ENCODE measurements at places on chromosomes 16 and 17.

DNA sequence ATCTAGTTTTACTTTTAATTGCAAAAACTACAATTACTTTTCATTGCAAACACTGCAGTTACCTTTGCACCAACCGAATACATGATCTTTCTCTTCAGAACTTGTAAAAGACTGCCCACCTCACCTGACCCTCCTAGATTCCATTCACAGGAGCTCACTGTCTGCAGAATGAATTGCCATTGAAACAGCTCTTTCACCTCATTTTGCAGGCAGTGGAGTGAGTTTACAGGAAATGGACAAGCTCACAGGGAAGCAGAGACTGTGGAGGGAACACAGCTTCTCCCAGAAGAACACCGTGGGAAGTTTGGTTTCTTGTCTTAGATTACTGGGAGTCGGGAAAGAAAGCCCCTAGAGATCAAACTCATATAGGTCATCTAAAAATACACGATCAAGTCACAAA, 439.7 kb upstream of the RBFOX1 start:
- no peak for DNase-seq

DNA sequence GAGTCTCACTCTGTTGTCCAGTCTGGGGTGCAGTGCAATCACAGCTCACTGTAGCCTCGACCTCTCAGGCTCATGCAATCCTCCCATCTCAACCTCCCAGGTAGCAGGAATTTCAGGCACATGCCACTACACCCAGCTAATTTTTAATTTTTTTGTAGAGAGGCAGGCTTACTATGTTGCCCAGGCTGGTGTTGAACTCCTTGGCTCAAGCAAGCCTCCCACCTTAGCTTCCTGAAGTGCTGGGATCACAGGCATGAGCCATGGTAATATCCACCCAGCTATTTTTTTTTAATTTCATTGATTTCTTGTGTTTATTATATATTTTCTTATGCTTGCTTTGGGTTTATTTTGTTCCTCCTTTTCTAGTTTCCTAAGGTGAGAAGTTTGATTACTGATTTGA, 33.9 kb upstream of the NACA2 start:
- DNase-seq: no peak

- no peak for DNase-seq
Observed at GRCh38 chr16:84641643-84642358, 6.5 kb upstream of the KLHL36 start.

DNA sequence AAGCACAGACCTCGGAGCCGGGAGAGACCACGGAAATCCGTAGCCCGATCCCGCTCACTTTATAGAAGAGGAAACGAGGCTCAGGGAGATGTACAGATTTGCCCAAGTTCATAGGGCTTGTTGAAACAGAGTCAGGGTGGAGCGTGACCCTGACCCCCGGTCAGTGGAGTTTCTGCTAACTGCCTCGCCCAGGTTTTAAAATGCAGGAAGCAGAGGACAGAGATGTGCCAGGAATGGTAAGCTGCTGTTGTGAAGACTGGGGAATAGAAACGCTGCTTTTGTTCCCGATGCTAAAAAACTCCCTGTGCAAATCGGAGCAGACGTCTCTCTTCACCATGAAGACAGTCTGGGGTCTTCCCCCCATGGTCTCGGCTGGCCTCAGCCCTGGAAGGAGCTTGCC, 403.0 kb downstream of the SEC14L1 start:
- no peak for DNase-seq

- no peak for DNase-seq
Observed at GRCh38 chr17:30421592-30421991, 42.9 kb downstream of the CPD start.

DNA sequence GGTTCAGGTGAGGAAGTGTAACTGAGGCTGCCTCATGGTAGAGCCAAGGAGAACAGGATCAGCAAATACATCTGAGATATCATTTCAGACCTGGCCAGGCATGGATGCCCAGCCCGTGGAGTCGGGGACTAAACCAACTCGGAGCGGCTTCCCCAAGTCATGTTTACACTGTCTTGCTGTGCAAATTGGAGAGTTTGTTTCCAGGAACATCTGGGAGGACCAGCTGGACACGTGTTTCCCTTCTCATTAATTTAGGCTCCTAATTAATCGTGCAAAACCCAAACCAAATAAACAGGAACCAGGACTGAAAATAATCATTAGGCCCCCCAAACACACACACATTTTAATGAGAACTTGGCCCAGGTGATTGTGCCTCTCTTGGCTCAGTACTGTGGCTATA, 70.9 kb upstream of the SALL1 start:
- DNase-seq: no peak

DNA sequence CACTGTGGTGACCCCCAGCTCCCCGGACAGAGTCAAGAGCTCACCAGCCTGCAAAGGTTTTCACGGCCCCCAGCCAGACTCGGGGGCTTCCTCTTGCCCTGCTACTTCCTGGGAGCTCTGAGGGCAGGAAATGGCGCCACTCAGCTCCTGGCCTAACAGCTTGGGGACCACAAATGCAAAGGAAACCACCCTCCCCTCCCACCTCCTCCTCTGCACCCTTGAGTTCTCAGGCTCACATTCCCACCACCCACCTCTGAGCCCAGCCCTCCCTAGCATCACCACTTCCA, 375 bp upstream of the SPN start:
- DNase-seq: no peak

GRCh38 chr17:7508145-7508544, 24.0 kb downstream of the POLR2A start:
- DNase-seq: no peak

DNA sequence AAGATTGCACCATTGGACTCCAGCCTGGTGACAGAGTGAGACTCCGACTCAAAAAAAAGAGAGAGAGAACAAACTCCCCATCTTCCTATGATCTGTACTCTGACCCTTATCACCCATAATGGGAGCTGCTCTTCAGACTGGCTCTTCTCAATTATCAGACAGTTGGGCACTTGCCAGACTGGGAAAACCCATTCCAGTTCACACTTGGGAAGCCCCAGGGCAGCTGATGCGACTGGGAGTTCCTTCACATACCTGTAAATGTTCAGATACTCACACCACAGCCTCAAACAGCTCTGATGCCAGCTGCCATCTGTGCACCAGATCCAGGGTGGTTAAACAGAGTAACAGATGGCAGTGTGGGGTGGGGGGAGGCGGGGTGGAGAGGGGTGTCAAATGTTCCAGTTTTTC, 23.8 kb upstream of the TMEM101 start:
- no peak for DNase-seq

DNA sequence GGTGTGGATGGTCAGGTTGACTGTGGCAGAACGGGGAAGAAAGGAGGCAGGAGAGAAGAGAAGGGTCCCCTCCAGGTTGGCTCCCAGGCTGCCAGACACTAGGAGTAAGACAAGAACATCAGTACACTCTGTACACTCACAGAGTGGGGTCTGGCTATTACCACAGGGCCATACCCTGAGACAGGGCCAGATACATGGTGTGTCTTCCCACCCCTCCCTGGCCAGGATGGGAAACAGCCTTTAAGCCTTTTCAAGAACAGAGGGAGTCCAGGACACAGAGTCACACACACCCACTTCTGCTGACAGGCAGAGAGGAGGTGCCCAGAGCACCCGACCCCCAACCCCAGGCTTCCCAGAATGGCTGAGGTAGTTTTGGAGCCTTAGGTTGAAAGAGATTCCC, 99.4 kb downstream of the LITAF start:
- no peak for DNase-seq

- DNase-seq: no peak
Observed at GRCh38 chr17:7204336-7204735, 15.3 kb downstream of the DLG4 start.

DNA sequence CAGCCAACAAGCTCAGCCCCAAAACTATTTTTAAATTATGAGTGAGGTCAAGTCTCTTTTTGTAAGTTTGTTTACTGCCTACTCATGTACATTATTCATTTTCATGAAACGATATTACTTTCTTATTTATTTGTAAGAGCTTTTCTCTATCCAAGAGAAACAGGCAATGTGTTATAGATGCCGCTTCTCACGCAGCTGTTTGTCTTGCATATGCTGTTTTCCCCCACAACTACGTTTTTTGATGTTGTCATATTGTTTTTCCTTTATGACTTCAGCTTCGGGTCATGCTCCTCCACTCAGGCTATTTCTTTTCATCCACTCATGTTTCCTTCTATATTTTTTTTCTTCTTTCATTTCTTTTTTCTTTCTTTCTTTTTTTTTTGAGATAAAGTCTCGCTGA, 20.0 kb downstream of the ITGAE start:
- no peak for DNase-seq

DNA sequence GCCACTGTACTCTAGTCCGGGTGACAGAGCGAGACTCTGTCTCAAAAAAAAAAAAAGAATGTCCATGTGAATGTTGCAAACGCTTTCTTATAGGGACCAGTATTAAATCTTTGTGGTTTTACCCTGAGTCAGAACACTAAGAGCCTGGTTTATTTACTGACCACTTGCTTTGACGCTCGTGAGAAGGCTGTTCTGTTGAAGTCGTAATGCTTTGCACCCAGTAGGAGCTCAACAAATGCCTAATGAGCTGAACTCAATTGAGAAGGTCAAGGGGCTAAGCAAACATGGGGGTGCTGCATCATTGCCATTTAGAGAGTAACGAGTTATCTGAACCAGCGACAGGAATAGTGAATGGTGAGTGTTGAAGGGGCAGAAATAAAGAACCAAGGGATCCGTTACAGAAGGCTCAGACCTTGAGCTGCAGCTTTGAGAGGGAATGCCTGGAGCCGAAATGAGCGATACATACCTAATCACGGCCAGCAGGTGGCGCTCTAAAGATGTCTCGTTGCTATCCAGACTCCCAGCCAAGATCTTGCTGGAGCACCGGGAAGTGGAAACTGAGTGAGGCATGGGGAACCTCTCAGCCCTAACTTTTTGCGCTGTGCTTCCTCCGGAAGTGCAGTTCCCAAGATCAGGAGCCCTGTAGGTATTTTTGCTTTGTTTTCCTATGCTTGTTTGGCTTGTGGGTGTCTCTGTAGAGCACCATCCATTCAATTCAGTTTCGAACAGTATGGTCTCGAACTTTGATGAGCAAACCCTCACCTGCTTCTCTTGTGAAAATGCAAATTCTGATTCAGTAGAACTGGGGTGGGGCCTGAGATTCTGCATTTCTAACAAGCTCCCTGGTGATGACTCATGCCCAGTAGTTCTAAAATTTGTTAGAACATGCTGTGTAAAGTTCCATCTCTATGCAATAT, 12.6 kb upstream of the RNF222 start:
- DNase-seq: peak; percentile 74

DNA sequence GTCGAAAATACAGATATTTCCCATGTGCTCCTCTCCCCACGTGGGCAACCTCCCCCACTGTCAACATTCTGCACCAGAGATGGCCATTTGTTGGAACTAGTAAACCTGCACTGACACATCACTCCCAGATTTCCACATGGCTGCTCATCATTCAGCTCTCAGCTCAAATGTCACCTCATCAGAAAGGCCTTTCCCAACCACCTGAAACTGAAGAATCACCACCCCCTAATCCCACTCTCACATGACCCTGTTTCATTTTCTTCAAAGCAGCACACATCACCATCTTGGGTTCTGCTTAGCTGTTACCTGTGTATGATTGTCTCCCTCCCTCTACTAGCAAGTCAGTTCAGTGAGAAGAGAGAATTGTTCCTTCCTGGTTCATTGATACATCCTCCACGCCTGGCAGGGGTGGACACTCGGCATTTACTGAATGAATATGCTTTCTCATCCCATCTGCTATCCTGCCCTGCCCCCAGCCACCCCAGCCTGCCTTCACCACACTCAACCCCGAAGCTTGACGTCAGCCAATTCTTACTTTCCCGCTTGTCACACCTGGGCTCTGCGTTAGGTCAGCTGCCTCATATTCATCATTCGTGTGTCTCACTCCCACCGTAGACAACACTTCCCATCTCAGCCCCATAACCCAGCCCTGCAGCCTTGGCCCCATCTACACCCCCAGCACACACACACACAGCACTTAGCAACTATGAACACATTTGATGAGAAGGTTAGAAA, 1.5 kb downstream of the C17orf114 start:
- no peak for DNase-seq

DNA sequence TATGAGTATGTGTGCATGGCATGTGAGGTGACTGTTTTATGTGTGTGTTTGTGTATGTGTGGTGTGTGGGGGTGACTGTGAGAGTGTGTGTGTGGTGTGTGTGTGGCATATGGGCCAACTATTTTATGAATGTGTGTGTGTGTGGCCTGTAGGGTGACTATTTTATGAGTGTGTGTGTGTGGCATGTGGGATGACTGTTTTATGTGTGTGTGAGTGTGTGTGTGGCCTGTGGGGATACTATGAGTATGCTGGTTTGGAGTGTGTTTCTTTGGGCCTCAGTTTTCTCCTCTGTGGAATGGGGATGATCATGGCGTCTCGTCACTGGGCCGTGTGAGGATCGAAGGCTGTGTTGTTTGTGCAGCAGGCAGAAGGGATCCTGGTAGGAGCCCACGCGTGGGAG, 152.1 kb upstream of the PLCG2 start:
- DNase-seq: no peak
